Stimulated activated CD4-positive, alpha-beta T cell treated with anti-CD3 and anti-CD28 coated beads, Interleukin-1b, Interleukin-23, amount 100 ng/mL, for 1 hour (primary cell): ENCODE measurements at places on chromosomes 12 and 14.

DNA sequence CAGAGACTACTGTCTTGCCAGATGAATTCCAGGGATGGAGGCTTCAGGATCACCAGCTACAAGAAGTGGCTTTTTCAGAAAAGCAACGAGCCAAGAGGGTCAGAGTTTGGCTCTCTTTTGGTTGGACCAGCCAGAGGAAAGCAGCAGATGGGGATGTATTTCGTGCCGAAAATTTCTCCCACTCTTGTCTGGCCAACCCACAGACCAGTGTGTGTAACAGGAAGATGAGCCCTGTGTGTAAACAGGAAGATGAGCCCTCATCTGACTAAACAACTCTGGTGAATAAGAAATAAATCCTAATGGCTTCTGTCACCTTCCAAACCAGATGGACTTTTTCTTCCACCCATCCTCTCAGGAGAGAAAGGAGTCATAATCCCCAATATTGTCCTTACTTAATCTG lies 13.1 kb downstream of the GPR68 start:
- DNase-seq: no peak

DNA sequence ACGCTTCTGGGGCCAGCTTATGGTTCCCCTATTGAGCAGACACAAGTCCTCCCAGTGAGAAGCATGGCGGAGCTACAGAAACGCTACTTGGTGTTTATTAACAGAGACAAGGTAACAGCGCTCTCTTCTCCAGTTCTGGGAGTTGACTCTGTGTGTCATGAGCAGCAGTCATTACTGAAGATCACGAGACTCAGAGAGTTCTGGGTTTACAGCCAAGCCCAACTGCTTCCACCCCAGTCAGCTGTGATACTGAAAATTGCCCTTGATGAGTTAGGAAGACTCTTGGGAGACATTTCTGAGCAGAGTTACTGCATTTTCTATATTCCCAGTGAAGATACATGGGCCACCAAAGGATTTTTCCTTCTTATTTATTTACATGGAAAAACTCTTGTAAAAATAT lies 48.6 kb downstream of the CFAP251 start:
- DNase-seq: no peak

GRCh38 chr12:46557539-46558373 lies 185.2 kb upstream of the SLC38A2 start:
- DNase-seq: no peak

DNA sequence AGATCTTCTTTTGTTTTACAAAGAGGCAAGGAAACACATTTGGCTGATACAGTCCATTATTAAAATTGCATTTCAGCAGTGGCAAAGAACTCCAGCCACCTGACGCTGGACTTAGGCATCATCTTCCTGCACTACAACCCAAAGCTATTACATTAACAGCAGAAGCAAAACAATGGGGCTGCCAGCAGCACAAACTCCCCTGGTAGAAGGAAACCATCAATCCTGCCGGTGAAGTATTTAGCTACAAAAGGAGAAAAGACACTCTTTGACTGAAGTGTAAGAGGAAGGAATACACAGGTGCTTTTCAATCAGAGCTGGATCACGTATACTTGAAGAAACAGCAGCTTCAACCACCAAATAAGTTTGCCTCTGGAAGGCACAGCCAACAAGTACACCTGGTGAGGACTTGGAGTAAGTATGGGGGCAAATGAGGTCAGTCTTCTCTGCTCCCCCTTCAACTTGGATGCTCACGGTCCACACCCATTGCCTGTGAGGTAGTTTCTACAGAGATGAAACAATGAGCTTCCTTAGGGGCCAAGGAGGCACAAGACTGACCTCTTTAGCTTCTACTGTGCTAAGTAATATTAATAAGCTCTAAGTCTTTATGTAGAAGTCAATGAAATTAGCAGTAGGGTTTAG lies 125.9 kb upstream of the FOXN3 start:
- DNase-seq: no peak

GRCh38 chr12:43352001-43352400 lies 200.0 kb downstream of the ADAMTS20 start:
- DNase-seq: no peak

GRCh38 chr14:39320318-39320717 lies 86.6 kb downstream of the MIA2 start:
- no peak for DNase-seq
